Fibroblast of lung (primary cell): ENCODE measurements at places on chromosomes 3 and 15. TPM values are rescaled to one million over a fixed set of nuclear protein-coding genes. Genes with fewer than 3 reads are reported as not detected.

The PLCB2 gene
- under 0.01 TPM in 2 replicates for total RNA-seq

The SLC22A14 gene
- total RNA-seq: under 0.01 and 0.17 TPM in 2 replicates

The CYFIP1 gene
- total RNA-seq: 63.9 and 102 TPM in 2 replicates

The SLC2A2 gene
- total RNA-seq: not detected in 2 replicates

The CKMT1B gene
- not detected in 2 replicates for total RNA-seq

The CHDH gene
- 0.77 and 0.83 TPM in 2 replicates for total RNA-seq

The RTP1 gene
- under 0.01 TPM in 1 of 2 replicates, not detected in the other for total RNA-seq

The SEMA5B gene
- not detected in 2 replicates for total RNA-seq

The VGLL3 gene
- total RNA-seq: 41.1 and 53.7 TPM in 2 replicates

The C15orf61 gene
- total RNA-seq: 4.6 and 7.4 TPM in 2 replicates

The EEFSEC gene
- total RNA-seq: 2.3 and 2.6 TPM in 2 replicates

The WDR93 gene
- total RNA-seq: under 0.01 and 0.17 TPM in 2 replicates

The CSPG4 gene
- 26.5 and 109 TPM in 2 replicates for total RNA-seq

The TTC23 gene
- 25.7 and 30.4 TPM in 2 replicates for total RNA-seq

The PLOD2 gene
- 85.8 and 114 TPM in 2 replicates for total RNA-seq

The ECE2 gene
- not detected in 2 replicates for total RNA-seq

The RASGRF1 gene
- not detected in 2 replicates for total RNA-seq

The HCN4 gene
- not detected in 2 replicates for total RNA-seq
